Substantia nigra (tissue), 51 donors: ENCODE measurements at places on chromosomes 16 and 17.

- no peak for DNase-seq
Observed at GRCh38 chr16:12228079-12228601, 251.6 kb downstream of the SNX29 start.

DNA sequence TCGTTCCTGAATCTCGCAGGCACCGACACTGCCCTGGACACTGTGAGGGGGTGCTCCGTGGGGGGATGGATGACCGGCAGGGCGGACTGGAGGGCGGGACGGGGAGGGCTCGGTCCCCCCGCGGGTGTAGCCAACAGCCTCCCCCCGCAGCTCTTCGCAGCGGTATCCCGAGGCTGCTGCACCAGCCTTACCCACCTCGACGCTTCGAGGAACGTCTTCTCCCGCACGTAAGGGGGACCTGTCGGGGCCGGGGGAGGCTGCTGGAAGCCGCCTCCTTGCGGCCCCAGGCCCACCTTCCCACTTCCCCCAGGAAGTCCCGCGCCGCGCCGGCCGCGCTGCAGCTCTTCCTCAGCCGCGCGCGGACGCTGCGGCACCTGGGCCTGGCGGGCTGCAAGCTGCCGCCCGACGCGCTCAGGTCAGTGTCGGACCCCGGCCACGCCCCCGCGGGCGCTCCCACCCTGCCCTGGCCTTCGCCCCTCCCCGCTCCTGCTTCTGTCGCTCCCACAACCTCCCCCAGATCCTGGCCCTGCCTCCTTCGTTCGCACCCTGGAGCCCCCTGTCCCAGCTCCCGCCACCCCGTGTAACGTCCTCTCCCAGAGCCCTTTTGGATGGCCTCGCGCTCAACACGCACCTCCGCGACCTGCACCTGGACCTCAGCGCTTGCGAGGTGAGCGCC is 3.3 kb downstream of the CARMIL2 start:
- DNase-seq, result no peak

DNA sequence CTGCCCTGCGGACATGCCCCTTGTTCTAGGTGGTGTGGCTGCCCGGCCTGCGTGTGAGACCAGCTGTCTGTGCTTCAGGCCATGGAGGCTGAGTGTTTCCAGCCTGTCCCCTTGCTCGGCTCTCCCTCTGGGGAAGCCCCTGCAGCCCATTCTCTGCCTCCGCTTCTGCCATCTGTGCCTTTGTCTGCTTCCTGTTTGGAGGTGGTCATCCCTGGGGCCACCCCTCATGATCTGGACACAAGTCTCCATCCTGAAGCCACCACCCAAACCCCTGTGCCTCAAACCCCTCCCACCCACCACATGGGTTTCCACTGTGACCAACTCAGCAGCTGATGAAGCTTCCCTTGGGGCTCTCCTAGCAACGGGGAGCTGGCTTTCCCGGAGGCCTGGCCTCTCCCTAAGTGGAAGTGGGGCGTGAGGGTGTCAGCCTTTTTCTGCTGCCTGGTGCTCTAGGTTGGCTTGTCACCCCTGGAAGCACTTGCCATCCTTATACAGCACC is 184.9 kb downstream of the SEC14L1 start:
- DNase-seq, result no peak

GRCh38 chr16:9950658-9951057 is 231.6 kb downstream of the GRIN2A start:
- DNase-seq, result no peak

GRCh38 chr17:69678206-69678605 is 263.7 kb downstream of the MAP2K6 start:
- no peak for DNase-seq

GRCh38 chr16:31711344-31711845 is 162.2 kb upstream of the ZNF267 start:
- DNase-seq, result no peak

GRCh38 chr17:82912484-82913089 is 72.8 kb upstream of the ZNF750 start:
- no peak for DNase-seq

DNA sequence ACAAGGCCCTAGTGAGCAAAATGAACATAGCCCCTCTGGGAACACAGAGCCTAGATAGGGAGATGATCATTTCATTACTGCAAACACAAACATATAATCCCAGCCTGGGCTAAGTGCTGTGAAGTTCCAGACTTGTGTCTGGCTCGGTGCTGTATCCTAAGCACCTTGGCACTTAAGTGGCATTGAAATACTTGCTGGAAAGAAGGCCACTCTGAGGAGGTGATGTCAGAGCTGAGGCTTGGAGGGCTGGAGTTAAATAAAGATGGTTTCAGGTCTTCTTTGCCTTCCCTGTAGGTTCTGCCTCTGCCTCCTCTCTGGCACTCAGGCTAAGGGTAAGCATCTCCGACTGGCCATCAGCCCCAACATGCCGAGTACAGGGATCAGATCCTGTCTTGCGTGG is 2.4 kb upstream of the CACNA1G start:
- no peak for DNase-seq

GRCh38 chr17:72359811-72360210 is 239.0 kb downstream of the SOX9 start:
- no peak for DNase-seq
